ENCODE measurements at places on chromosomes 5 and 9.

GRCh38 chr9:7756088-7756487 is 43.5 kb downstream of the DMAC1 start:
- no peak for DNase-seq

GRCh38 chr5:22242532-22242931 is 610.6 kb downstream of the CDH12 start:
- DNase-seq = no peak

- no peak for DNase-seq
Observed at GRCh38 chr5:90558344-90559192, at the start of gene ADGRV1. ADGRV1 (plus strand) TSS chr5:90558797; CDS start chr5:90558896, 99 bp downstream.

- no peak for DNase-seq
Observed at GRCh38 chr9:3045153-3045552, 201.3 kb upstream of the PUM3 start.

DNA sequence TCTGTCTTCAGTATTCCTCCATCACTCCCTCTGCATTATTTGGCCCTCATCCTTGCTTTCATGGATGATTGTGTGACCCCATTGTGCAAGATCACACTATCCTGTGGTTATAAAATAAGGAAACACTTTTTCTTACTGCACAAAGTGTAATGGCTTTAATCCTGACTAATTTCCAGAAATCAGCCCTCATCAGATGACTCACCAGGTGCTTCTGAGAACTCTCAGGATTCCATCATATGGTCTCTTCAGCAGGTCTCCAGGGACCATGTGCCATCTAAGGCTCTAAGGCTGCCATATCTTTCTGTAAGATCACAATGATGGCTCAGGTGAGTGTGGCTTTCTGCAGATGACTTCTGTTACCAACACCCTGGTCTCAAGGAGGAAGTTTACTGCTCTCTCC is 27.3 kb upstream of the FER start:
- no peak for DNase-seq

DNA sequence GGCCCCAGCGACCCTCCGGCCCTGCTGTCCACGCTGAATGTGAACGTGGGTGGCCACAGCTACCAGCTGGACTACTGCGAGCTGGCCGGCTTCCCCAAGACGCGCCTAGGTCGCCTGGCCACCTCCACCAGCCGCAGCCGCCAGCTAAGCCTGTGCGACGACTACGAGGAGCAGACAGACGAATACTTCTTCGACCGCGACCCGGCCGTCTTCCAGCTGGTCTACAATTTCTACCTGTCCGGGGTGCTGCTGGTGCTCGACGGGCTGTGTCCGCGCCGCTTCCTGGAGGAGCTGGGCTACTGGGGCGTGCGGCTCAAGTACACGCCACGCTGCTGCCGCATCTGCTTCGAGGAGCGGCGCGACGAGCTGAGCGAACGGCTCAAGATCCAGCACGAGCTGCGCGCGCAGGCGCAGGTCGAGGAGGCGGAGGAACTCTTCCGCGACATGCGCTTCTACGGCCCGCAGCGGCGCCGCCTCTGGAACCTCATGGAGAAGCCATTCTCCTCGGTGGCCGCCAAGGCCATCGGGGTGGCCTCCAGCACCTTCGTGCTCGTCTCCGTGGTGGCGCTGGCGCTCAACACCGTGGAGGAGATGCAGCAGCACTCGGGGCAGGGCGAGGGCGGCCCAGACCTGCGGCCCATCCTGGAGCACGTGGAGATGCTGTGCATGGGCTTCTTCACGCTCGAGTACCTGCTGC is 839 bp downstream of the KCNV2 start:
- DNase-seq = no peak

- DNase-seq = no peak
Observed at GRCh38 chr5:107673039-107673367, 2.3 kb upstream of the EFNA5 start.

- DNase-seq = no peak
Observed at GRCh38 chr9:14831074-14831473, 79.2 kb downstream of the FREM1 start.

DNA sequence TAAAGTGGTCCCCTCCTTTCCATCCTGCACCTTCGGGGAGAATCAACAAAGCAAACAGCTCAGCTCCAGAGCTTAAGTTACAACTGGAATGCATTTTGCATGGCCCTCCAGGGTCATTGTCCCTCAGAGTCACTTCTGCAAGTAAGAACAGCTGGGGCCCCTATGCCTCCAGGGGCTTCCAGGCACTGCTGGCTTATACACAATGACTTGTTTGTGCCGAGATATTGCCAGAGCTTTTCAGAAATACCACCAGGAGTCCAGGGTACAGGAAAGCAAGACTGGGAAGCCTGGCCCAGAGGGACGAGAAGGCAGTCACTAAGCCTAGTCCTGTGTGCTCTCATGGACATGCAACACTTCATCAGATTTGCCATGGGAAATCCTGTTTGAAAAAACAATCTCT is 11.3 kb downstream of the FRMD3 start:
- DNase-seq = no peak

DNA sequence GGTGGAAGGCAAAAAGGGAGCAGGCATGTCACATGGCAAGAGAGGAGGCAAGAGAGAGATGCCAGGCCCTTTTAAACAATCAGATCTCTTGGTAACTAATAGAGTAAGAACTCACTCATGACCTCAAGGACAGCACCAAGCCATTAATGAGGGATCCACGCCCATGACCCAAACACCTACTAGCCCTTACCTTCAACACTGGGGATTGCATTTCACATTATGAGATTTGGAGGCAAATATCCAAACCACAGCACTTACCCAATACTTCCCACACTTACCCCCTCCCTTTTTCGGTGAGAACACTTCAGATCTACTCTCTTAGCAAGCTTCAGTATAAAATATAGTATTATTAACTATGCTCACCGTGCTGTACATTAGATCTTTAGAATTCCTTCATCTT is 41.9 kb downstream of the ZNF354A start:
- DNase-seq = no peak

GRCh38 chr5:173866243-173866857 is 21.8 kb upstream of the CPEB4 start:
- no peak for DNase-seq

GRCh38 chr9:16352251-16352650 is 518.2 kb downstream of the BNC2 start:
- no peak for DNase-seq

GRCh38 chr5:168432903-168433302 is 53.4 kb upstream of the RARS1 start:
- DNase-seq = no peak

DNA sequence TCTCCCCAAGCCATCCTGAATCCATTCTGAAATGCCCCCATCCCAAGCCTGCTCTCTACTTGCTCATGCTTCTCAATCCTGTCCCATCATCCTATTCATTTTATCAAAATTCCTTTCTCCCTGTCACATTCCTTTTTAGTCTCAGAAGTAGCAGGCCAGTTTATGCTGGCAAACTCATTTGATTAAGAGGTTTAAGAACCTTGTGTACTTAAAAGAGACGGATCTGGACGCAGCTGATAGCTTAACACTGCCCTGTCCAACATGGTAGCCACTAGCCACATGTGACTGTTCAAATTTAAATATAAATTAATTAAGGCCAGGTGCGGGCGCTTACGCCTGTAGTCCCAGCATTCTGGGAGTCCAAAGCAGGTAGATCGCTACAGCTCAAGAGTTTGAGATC is 5.6 kb upstream of the KCNV2 start:
- DNase-seq = no peak

DNA sequence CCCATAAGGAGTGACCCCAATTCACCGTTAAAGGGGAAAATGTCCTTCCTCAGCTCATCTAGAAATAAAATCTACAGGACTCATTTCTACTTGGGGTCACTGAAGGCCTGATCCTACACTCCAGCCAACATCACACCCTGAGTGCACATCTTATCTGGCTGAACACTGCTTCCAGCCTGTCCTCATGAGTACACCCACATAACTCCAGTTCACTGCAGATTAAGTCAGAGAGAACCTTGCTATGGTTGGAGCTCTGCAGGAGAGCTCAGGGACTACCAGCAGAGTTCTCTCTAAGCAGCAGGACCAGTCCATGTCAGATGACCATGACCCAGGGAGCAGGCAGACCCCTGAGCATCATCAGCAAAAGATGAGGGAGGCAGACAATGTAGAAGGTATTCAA is 126.9 kb upstream of the MAP3K1 start:
- no peak for DNase-seq

- no peak for DNase-seq
Observed at GRCh38 chr9:89482056-89482851, 15.7 kb downstream of the SEMA4D start.

DNA sequence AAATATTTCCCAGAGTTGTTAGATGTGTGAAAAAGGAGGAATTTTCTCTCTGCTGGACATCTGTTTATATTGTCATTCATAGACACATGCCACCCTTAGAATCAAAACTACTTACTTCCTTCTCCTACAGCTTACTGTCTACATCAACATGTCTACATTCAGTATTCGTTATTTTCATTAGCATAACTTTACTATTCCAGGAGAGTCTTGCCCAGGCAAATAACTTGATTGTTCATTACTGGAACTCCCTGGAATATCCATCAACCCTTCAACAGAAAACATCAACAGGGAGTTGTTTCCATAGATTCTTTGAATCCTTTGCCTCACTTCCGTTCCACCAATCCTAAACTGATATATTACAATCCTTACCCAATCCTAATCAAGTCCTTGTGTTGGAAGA is 457.5 kb upstream of the ZNF608 start:
- DNase-seq = no peak

- no peak for DNase-seq
Observed at GRCh38 chr9:91623004-91623403, 199.4 kb upstream of the NFIL3 start.

DNA sequence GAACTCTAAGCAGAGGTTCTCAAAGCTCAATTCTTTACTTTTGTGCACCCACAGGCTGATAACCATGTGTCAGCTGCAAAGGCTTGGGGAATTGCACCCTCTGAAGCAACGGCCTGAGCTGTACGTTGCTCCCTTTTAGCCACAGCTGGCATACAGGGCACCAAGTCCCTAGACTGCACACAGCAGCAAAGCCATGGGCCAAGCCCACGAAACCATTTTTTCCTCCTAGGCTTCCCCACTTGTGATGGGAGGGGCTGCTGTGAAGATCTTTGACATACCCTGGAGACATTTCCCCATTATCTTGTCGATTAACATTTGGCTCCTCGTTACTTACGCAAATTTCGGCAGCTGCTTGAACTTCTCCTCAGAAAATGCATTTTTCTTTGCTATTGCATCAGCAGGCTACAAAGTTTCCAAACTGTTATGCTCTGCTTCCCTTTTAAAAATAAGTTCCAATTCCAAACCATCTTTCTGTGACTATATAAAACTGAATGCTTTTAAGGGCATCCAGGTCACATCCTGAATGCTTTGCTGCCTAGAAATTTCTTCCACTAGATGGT is 23.0 kb downstream of the KIAA0825 start:
- no peak for DNase-seq

All from stimulated activated CD8-positive, alpha-beta memory T cell treated with anti-CD3 and anti-CD28 coated beads, Interleukin-7, amount 100 ng/mL, for 48 hours (primary cell).